ENCODE measurements at places on chromosomes 3 and 15.

GRCh38 chr3:71444028-71444860 is 139.3 kb downstream of the FOXP1 start:
- peaks cover 96% of the 10 kb centered on the region for H3K4me1 ChIP-seq
- H3K4me3 ChIP-seq: peak overlapping the region; percentile 63
- DNase-seq: peak; percentile 63
- H3K36me3 ChIP-seq: peaks cover 4% of the 10 kb centered on the region
- peak overlapping the region; percentile 93 for H3K27ac ChIP-seq

- H3K36me3 ChIP-seq: no peaks in the 10 kb centered on the region
- DNase-seq: no peak
- H3K4me3 ChIP-seq: no peak overlapping the region
- H3K4me1 ChIP-seq: no peaks in the 10 kb centered on the region
Observed at GRCh38 chr3:126555795-126556636, 2.7 kb downstream of the C3orf22 start.

- no peak for DNase-seq
- H3K4me1 ChIP-seq: no peaks in the 10 kb centered on the region
- no peak overlapping the region for H3K4me3 ChIP-seq
- H3K27me3 ChIP-seq: no peaks in the 10 kb centered on the region
- no peaks in the 10 kb centered on the region for H3K36me3 ChIP-seq
Observed at GRCh38 chr3:104031598-104031997, 1335.1 kb upstream of the ALCAM start.

- no peaks in the 10 kb centered on the region for H3K4me1 ChIP-seq
- H3K36me3 ChIP-seq: peaks cover 2% of the 10 kb centered on the region
- no peak overlapping the region for H3K27ac ChIP-seq
- no peaks in the 10 kb centered on the region for H3K27me3 ChIP-seq
Observed at GRCh38 chr15:27776501-27776900, 322.6 kb downstream of the OCA2 start.

Measured in activated naive CD8-positive, alpha-beta T cell treated with anti-CD3 and anti-CD28 coated beads, Interleukin-2, amount 50 U/mL, for 24 hours (primary cell).